ENCODE measurements at places on chromosomes 5 and 9. TPM values are rescaled to one million over a fixed set of nuclear protein-coding genes. Genes with fewer than 3 reads are reported as not detected.

PCDHGB6 gene
- 29.2 TPM for polyA plus RNA-seq

SPINK4 gene
- polyA plus RNA-seq: not detected

STING1 gene
- polyA plus RNA-seq: 0.12 TPM

FOXD4L6 gene
- 2.3 TPM for polyA plus RNA-seq

HAVCR2 gene
- 1.1 TPM for polyA plus RNA-seq

SLC45A2 gene
- 1.2 TPM for polyA plus RNA-seq

GFM2 gene
- polyA plus RNA-seq: 95.3 TPM
